ENCODE measurements at places on chromosomes 1 and 21.

- no peak for DNase-seq
Measured at GRCh38 chr1:152582647-152583046, 2.3 kb upstream of the LCE3D start.

GRCh38 chr1:36257375-36257767, 33.1 kb downstream of the THRAP3 start:
- DNase-seq: peak; percentile 38

- no peak for DNase-seq
Measured at GRCh38 chr1:44543786-44544185, 130.5 kb downstream of the TMEM53 start.

- DNase-seq: no peak
Measured at GRCh38 chr1:209800984-209801834, 4.7 kb downstream of the IRF6 start.

DNA sequence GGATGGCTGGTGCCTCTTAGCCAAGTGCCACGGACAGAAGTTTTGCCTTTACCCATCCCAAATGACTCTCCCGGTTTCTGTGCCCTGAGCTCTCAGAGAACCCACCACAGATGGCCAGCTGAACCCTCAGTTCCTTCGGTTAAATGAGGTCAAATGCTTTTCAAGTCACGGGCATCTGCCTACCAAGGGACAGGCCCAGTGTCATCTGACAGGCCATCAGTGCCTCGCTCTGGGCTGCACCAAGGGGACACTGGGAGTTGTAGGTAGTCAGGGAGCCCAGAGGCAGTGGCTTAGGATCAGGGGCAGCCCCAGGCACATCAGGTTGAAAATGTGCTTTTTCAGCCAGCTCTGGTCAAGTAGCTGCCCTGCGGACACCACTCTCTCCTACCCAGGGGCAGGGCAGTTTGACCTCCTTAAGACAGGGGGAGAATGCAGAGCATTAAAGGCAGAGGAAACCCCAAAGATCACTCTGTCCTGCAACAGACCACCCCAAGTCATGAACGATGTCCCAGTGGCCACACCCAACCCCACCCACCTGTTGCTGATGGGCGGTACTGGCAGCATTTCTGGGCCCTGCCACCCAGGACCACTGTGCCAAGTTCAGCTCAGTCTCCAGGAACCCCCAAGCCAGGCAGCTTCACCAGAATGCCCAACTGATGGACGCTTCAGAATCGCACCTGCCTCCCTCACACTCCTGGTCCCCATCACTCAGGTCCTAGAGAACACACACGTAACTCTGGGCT, 60.7 kb downstream of the CASZ1 start:
- no peak for DNase-seq

- DNase-seq: no peak
Measured at GRCh38 chr1:233490488-233490887, 123.4 kb upstream of the KCNK1 start.

- no peak for DNase-seq
Measured at GRCh38 chr1:214923278-214923915, 159.1 kb upstream of the KCNK2 start.

- DNase-seq: no peak
Measured at GRCh38 chr1:89966656-89967055, 28.3 kb upstream of the ZNF326 start.

- no peak for DNase-seq
Measured at GRCh38 chr1:6450943-6451373, 15.0 kb downstream of the TNFRSF25 start.

DNA sequence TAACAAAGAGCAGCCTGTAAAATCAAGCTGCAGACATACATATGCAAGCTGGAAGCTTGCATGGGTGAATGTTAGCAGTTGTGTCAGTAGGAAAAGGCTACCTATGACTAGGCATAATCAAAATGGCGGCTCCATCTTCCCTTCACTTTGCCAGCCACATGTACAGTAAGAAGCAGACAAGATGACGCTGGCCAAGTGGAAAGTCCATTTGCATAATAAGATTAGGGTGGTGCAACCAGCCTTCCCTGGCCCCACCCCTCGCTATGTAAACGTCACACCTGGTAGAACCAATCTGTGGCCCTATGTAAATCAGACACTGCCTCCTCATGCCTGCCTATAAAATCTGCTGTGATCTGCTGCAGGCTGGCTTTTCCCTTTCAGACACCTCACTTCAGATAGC, 171.9 kb upstream of the USP25 start:
- DNase-seq: no peak

GRCh38 chr1:112337028-112337531, 58.9 kb upstream of the CTTNBP2NL start:
- DNase-seq: peak; percentile 30

DNA sequence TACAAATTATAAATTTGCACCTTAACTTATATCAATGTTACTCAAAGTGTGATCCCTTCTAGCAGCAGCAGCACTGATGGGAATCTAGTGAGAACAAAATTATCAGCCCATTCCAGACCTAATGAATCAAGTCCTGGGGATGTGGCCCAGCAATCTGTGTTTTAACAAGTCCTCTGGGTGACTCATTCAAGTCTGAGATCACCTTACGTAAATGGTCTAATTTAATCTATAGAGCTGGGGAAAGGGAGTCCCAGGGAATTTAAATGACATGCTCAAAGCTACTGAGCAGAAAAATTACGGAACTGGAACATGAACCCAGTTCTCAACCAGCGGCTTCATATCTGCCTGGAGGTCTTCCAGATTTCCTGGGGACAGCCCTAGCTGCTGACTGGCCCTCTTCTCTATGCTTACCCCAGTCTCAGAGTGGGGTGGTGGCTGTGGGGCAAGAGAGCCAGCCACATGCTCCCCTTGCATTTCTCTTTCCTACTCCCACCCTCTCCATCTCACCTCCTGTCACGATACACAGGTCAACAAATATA, 220.0 kb downstream of the TM2D1 start:
- no peak for DNase-seq

DNA sequence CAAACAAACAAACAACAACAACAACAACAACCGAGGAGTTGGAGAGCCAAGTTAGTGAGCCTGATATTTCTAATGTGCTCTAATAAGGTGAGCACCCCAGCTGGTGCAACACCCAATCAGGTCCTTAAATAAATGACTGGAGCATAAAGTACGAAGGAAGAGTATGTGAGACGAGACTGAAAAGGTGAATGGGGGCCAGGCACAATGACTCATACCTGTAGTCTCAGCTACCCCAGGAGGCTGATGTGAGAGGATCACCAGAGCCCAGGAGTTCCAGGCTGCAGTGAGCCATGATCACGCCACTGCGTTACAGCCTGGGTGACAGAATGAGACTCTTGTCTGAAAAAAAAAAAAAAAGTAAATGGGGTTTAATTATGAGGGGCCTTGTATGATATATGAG, 152.0 kb upstream of the ZRANB2 start:
- DNase-seq: no peak

DNA sequence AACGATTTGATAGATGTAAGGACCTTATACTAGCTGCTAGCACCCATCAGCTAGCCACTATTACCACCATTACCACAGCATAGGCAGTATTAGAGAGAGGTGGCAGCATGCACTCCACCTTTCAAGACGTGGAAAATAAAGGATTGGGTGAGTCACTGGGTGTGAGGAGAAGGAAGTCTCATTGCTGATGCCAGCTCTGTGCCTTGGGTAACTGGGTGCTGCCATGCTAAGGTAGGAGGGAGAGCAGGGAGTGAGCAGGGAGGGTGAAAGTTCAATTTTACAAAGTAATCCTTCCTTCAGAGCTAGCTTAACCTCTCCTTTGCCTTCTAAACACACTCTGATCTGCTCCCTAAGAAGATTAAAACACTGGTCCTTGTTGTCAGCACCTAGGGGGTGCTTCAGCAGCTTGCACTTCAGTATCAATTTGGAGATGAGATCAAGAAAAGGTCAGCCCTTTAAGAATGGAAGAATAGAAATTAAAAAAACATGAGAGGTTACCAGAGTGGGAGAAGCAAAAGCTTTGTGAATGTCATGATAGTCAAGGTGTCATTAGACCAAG, 1.8 kb upstream of the LIN9 start:
- DNase-seq: no peak

- DNase-seq: no peak
Measured at GRCh38 chr1:55217226-55217986, 2.2 kb upstream of the USP24 start.

DNA sequence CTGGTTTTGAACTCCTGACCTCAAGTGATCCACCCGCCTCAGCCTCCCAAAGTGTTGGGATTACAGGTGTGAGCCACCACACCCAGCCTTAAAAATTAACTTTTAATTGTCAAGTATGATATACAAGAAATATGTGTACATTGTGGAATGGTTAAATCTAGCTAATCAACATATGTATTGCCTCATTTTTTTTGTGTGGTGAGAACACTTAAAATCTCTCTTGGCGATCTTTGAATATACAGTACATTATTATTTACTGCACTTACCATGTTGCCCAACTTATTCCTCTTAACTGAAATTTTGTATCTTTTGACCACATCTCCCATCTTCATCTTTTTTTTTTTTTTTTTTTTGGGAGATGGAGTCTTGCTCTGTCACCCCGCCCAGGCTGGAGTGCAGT, 23.3 kb downstream of the THRAP3 start:
- DNase-seq: no peak

DNA sequence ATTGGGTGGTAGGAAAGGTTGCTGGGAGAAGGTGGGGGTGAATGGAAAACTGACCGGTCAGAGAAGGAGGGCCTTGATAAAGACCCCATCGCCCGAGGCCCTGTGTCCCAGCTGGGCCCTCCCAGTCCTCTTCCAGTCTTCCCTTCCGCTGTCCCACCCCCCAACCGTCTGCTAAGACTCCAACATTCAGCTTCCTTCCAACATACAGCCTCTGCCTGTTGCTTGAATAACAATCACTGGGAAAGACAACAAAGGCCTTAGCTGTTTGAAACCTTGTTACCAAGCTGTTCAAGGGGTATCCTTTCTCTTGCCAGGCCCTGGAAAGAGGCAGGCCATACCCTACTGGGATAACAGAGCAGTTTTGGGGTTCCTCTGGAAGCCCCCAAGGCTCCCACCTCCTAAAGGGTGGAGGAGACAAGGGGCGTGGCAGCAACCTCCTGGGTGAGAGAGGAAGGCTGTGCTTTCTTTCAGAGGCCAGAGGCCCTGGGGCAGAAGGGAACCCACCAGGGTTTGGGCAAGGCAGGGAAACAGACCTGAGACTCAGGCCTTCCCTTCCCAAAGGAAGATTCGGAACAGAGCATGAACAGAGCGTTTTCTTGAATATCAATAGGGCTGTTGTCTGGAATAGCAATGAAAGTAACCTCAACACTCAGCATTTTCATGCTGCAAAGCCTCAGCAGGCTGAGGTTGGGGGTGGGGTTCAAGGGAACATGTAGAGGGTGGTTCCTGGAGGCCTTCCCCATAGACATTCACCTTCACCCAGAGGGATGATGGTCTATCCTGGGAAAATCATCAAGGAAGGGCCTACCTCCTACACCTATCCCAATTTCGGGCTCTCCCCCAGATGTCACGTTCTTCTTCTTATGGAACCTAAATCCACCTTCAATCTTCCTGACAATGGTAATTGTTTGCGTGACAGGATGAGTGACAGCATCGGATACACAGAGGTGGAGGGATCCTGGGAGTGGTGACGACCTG, 4.1 kb downstream of the ETNK2 start:
- no peak for DNase-seq

DNA sequence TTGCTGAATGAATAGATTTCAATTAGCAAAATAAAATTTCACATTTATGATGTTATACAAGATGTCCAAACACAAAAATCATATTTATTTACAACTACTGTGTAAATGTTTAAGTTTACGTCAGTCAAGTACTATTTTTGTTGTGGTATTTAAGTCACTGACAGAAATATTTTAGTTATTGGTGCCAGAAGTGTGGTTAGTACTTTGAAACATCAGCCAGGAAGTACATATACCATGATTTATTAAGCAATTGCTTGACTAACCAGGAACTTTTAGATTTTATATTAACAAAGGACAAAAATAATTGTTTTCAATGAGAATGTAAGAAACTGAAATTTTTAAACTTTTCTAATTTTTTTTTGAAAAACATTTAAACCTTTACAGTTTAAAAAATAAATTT, 2.4 kb upstream of the FCRL4 start:
- DNase-seq: no peak

DNA sequence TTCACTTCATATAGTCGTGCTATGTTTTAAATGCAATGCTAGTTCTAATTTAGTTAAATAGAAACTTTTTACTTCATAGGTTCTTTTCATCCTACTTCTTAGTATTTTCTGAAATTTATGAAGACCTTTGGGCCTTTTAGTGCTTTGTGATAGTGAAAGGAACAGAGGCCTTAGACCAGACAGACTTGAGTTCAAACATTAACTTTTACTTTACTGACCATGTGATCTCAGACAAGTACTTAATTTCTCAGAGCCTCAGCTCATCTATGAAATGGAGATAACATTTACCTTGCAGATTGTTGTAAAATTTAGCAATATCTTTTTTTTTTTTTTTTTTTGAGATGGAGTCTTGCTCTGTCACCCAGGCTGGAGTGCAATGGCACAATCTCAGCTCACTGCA, 57.5 kb downstream of the AK5 start:
- no peak for DNase-seq

DNA sequence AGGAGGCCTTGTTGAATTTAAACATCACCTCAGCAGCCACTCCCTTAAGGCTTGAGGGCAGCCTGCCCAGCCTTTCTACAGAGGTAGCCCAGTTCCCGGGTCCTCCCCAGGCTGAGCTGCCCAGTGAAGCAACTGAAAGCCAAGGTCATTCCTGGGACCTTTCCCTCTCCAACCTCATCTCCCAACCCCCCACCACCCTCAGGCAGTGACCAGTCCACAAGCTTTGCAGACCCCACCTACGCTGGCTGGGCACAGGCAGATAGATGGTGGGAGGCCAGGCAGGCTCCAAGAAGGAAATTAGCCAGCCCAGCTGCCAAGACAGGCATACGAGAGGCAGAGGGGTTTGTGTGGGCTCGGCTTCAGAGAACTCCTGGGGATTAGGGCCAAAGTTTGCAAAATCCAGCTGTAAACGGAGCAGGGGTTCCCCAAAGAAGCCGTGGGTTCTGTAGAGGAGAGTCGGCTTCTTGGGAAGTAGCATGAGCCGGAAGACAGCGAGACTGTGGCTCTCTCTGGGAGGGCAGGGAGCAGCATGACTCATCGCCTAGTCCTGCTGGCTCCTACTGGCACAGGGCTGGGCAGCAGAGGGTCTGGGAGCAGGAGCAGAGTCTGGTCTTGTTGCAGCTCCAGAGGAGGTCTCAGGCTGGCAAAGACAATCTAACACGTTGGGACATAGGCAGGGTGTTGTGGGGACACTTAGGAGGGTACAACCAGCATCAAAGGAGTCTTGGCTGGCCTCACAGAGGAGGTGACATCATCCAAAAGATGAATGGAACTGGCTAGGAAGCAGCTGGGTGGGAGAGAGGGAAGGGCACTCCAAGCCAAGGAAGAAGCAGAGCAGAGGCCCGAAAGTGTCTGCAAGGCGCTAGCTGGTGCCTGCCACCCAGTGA, 2.8 kb upstream of the ZC3H12A start:
- no peak for DNase-seq

GRCh38 chr1:59026472-59026948, 242.7 kb upstream of the JUN start:
- DNase-seq: no peak
